ENCODE measurements at places on chromosomes 16 and 17.

GRCh38 chr17:44972953-44973352 is 4.8 kb upstream of the C1QL1 start:
- no peak for DNase-seq

DNA sequence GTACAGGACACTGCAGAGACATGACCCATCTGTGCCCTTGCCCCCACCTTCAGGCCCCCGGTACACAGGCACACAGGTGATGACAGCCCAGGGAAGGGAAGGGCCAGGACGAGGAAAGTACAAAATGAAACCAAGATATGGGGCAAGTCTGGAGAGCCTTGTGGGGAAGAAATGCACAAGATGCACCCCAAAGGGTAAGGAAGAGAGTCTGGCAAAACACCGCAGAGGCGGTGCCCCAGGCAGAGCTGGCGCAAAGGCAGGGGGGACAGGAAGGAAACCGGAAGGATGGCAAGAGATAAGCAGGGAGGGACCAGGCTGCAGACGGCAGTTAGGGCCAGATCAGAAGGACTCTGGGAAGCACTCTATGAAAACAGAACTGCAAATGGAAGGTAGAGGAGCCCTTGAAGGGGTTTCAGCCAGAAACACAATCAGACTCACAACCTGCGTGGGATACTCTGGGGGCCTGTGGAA is 81.4 kb downstream of the SLC39A11 start:
- DNase-seq: no peak

DNA sequence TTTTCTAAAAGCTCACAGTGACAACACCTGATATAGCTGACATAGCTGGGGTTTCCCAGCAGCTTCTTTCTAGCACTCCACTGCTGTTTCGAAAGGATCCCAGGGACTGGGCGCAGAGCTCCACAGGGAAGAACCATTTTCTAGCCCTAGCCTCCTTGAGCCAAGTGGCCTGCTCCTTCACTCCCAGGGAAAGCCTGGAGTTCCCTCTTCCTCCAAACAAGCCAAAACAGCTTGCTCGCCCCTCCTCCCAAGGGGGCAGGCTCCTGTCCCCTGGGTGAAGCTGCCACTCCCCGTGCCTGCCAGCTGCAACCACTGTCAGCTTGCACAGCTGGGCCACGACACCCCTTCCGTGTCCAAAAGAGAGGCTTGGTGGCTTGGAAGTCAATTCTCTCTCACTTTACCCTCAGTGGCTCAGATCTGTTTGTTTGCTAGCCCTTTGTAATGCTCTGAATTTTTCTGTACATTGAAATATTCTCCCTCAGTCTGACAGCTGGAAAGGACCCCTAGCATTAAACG is 59.8 kb downstream of the CYTH1 start:
- DNase-seq: no peak

DNA sequence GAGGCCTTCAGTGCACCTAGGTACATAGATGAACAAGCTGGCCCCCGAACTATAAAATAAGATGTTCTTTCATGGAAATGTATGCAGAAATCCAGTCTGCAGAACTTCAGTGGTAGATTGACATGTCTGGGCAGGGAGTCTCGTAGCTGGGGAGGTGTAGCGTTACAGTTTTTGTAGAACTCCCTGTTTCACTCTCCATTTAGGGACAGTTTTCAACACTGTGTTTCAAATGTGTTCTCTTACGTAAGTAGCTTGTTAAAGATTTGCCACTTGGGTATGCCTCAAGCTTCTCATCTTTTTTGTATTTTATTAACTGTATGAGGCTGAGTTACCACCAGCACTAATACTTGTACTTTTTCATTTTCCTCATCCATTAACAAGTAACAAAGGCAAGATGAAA is 46.6 kb downstream of the PLD6 start:
- DNase-seq: no peak

DNA sequence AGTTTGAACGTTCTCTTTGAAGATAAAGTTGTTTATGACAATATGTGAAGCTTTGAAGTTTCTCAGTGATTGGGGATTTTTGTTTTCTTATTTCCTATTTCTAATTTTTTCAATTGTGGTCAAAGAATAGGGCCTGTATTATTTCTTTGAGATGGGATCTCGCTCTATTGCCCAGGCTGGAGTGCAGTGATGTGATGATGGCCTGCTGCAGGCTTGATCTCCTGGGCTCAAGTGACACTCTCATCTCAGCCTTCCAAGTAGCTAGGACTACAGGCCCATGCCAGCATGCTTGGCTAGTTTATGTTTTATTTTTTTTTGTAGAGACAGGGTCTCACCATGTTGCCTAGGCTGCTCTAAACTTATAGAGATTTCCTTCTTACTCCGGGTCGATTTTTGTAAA is 11.7 kb upstream of the ANKRD40CL start:
- no peak for DNase-seq

DNA sequence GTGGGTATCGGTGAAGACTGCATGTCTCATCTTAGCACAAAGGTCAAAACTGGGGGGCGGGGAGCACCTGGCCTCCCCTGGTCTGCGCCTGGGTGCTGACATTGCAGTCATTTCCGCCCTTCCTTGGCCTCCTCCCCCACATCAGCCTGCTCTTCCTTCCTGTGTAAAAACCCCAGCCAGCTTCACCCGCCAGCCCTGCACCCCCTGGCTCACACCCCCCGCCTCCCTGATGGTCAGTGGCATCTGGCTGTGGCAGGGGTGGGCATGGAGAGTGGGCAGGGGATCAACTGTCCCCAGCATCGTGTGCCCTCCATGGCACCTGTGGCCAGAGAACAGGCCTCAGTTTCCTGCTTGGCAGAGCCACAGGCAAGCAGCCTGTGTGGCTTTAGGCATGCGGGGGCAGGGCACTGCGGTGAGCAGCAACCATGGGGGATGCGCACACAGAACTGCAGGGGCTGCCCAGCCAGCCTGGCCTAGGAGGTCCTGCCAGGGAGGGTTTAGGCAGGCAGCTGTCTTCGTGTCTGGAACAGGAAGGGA is 26.5 kb upstream of the LASP1NB start:
- DNase-seq: peak; percentile 85

DNA sequence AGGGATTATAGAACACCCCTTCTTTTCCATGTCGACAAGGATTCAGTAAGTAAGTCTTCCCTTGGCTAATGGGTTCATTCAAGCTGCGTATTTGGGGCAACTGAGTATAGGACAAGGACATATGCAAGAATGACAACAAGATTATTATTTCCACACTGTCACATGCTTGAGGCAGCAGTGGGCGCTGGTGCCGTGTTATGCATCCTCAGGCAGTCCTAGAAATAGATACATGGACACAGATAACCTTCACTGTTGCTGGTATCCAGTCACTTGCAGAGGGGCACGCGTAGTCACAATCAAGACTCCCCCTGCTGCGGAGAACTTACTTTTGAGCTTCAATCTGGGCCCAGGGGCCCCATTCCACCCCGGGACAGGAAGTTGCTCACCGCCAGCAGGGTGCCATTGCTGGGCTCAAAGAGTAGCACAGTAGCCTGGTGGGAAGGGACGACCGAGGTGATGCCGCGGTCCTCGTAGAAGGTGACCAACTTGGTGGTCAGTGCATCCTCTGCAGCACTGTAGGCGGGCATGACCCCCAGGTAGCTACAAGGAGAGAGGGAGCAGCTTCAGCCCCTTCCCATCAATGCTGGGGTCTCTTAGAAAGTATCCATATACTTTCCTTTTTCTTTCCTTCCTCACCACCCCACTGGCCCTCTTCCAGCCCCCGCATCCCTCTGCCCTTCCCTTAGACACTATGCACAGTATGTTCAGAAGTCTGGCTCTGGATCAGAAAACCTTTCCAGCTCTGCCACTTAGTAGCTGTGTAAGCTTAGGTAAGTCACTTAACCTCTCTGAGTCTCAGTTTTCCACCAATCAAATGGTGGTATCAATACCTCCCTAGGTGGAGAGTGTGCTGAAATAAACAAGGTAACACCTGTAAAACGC is 804 bp downstream of the CRYM start:
- no peak for DNase-seq

GRCh38 chr17:28252436-28252835 is 66.6 kb upstream of the TMEM97 start:
- no peak for DNase-seq

GRCh38 chr17:8712698-8713097 is 31.9 kb downstream of the CCDC42 start:
- DNase-seq: no peak

DNA sequence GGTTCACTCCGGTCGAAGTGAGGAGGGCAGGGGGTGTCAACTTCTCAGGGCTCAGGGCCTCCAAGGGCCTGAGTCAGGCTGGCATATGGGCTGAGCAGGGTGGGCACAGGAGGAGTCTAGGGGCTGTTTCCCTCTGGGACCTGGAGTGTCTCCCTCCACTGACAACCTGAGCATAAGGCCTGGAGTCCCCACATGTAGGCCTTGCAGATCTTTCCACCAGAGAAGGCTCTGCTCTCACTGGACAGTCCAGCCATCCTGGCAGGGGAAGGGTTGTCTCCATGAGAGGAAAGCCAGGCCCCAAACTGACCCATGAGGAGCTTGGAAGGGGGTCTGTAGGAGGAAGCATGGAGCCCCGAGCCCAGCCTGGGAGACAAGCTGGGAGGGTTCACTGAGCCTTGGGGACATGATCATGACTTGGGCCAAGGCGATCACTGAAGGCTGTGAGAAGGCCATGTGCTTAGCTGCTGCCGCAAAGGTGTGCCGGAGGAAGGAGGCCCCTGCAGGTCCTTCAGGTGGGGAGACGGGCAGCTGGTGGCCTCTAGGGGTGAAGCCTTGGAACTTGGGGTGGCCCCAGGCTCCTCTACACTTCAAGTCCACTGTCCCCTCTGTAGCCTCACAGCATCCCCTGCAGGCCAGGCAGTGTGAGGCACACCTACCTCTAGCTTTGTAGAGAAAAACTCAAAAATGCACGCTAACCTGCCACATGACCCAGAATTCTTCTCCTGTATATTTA is 9.9 kb downstream of the CMTM2 start:
- DNase-seq: peak; percentile 76
